Right renal pelvis (tissue), 4 donors: ENCODE measurements at places on chromosomes 1 and 21.
A peak's percentile ranks its signal among the peaks of the same experiment; 100 is the strongest.

DNA sequence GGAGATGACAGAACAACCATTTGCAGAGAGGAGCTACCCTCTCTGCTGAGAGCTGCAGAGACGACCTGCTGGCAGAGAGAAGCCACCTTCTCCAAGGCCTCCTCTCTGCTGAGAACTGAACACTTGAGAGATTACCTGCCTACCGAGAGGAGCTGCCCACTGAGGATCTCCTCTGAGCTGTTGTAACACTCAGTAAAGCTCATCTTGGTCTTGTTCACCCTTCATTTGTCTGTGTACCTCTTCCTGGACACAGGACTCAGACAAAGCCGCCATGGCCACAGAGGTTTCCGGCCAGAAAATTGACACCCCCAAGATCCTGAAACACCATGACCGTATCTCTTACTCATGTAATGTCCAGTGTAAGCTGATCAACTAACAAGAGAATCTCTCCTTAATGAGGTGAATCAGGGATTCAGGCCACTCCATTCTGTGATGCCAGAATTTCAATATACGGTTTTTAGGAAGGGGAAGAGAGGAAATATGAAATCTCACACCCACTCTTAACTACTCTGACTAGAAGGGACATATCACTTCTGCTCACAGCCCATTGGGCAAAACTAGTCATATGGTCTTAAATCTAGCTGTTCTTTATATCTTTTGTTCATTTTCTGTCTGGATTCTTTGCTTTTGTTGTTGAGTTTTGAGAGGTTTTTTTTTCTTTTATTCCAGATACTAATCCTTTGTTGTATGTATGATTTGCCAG is 83.8 kb downstream of the RHOU start:
- no peak for DNase-seq

- no peak for DNase-seq
Observed at GRCh38 chr21:16585896-16586295, 856.1 kb downstream of the USP25 start.

DNA sequence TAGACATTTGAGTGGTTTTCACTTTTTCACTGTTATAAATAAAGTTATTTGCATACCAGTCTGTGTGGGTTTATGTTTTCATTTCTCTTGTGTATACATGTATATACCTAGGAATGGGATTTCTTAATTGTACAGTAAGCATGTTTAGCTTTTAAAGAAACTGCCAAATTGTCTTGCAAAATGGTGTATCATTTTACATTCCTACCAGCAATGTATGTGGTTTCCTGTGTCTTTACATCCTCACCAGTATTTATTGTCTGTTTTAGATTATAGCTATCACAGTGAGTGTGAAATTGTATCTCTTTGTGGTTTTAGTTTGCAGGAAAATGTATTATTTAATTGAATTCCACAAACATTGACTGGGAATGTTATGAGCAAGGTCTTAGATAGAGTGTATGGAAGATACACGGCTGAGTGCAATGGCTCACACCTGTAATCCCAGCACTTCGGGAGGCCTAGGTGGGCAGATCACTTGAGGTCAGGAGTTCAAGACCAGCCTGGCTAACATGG is 57.3 kb downstream of the MACF1 start:
- no peak for DNase-seq

GRCh38 chr1:244585867-244586266 is 67.1 kb upstream of the DESI2 start:
- DNase-seq: no peak

DNA sequence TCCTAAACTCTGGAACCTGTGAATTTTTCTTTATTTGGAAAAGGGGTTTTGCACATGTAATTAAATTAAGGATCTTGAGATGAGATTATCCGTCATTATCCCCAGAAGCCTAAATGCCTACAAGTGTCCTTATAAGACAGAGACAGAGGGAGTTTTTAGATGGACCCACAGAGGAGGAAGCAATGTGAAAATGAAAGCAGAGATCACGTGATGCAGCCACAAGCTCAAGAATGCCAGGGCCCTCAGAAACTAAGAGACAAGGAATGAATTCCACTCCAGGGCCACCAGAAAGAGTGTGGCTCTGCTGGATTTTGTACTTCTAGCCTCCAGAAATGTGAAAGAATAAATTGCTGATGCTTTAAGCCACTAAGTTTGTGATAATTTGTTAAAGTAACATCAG is 183.6 kb upstream of the UBE2U start:
- DNase-seq: no peak

DNA sequence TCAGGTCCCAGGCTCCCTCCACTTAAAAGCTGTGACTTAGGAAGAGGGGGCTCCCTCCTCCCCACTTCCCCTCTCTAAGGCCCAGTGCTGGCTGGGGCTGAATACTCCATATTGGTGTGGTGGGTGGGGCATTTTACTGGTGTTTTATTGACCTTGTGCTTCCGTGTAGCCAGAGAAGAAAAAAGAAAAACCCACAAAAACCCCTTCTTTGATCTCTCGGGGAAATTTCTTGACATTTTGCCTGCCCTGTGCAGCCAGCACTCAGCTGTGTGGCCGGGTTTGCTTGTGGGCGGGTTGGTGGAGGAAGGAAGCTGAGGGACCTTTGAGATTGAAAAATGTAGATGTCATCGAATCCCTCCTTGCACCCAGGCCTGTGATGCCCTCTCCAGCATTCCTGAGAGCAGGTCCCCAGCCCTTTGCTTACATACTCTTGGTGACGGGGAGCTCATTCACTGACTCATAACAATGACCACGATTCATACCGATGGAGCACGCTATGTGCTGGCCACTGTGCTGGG is 24.8 kb downstream of the TNFRSF8 start:
- no peak for DNase-seq

DNA sequence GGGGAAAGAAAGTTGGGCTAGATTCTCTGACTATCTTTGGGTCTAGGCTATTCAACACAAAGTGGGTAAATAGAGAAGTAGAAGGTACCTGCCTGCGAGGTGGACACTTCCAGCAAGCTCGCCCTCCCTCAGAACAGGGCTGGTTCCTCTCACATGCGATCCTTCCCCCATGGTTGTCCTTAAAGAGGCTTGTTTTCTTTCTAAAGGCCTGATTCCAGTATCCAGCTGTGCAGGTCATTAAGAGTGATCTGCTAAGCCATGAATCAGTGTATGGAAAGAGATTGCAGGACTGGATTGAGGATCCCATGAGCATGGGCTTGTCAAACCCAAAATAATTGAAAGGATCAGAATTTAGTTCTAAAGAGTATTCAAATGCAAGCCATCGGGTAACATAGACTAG is 189.0 kb downstream of the URB2 start:
- no peak for DNase-seq

- no peak for DNase-seq
Observed at GRCh38 chr1:26912147-26912490, 1.7 kb downstream of the NR0B2 start.

DNA sequence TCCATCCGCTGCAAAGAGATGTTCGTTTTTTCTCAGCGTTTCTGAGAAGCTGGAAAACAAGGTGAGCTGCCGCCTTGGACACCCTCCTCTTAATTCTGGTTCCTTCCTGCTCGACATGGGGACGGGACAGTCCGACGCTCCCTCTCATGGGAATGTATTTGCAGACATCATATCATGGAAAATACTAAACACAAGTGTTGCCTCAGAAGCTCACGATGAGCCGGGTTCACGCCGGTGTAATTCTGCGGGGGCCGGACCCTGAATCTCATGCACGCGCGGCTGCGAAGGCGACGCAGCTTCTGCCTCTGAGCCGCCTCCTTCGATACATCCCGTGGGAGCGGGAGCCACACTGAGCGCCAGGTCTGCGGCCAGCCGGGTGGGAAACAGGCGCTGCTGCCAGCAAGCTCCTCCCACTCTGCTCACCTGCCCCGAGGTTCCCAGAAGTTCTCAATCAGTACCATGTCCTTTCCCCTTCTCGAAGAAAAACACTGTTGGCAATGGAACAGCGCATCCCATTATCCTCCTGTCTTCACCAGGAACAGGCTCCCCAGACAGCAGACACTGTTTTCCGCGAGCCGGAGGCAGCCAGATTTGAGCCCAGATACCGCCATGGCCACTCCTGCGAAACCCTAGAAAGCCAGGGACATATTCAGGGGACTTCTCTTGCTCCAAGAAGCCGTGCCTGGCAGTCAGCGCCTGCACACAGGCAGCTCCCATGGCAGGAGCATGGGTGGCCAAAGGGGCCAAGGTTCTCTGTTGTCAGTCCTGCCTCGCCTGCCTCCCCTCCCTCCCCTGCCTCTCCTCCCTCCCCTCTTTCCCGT is 98.0 kb downstream of the WDR4 start:
- peak; percentile 9 for DNase-seq

GRCh38 chr1:65477414-65478378 is 57.2 kb downstream of the LEPR start:
- DNase-seq: no peak

DNA sequence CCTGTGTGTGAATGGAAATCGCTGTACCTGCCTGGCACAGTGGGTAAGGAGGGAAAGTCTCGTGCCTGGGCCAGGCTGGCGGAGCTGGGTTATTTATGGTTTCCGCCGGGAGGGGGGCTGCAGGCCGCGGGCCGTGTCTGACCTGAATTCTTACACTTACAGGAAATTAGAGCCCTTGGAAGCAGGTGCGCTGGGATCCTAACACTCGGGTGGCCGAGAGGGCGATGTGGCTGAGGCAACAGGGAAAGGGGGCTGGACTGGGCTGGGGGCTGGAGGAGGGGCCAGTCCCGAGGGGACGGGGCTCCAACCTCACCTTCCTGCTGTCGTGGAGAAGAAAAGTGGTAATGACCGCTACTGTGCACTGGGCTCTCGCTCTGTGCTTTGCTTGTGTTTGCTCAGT is 109.4 kb upstream of the WNT4 start:
- DNase-seq: no peak

- DNase-seq: no peak
Observed at GRCh38 chr1:159900086-159900680, at the start of gene CFAP45. CFAP45 (minus strand) TSS chr1:159900165; CDS start chr1:159900098, 67 bp downstream.

DNA sequence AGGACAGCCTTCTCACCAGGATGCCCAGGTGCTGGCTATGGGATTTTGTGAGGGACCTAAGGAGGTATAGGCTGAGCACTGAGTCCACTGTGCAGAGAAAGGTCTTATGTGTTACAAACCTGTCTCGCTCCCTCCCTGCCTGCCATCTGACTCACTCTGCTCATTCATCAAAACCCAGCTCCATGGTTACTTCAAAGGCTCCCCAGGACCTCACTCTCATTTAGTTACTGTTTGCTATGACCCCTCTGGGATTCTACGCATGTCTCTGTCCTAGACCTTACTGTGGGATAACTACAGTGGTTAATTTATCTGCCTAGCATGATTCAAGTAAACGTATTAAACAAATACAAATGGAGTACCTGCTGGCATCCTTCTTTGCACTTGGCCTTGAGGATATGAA is 211.6 kb upstream of the KIAA0040 start:
- no peak for DNase-seq

- no peak for DNase-seq
Observed at GRCh38 chr21:45094412-45094811, 20.0 kb downstream of the ADARB1 start.

DNA sequence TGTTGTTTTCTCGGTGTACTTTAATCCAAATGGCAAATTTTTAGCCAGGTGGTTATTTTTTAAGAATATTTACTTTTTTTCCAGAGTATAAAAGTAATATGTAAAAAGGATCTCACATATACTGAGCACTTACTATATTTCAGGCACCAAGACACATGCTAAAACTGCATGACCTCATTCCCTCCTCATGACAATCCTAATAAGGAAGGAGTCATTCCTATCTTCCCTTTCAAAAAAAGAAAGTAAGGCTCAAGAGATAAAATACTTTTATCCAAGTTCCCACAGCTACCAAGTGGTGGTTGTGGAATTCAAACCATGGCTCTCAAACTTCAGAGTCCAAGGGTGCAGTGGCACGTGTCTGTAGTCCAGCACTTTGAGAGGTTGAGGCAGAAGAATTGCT is 19.4 kb downstream of the ATP2B4 start:
- DNase-seq: no peak

DNA sequence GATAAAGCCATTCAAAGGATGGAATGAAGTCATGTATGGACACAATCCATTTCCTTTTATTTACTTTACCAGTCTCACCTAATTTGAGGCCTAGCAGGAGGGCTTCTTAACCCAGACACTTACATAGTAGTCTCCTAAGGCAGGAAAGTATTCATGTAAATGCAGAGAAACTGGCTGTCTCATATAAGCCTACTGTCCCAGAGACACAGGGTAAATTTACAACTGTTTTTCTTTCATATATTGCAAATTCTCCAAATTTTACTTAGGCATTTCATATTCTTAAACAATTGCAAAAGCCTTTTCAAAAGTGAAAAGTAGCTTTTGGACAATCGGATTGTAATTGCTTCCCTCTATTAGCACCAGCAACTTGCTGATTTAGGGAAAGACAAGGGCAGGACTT is 29.9 kb downstream of the SPAG17 start:
- DNase-seq: no peak

- DNase-seq: no peak
Observed at GRCh38 chr1:92820551-92820950, 11.3 kb upstream of the RPL5 start.

GRCh38 chr1:66084442-66084841 is 291.7 kb downstream of the PDE4B start:
- DNase-seq: no peak

DNA sequence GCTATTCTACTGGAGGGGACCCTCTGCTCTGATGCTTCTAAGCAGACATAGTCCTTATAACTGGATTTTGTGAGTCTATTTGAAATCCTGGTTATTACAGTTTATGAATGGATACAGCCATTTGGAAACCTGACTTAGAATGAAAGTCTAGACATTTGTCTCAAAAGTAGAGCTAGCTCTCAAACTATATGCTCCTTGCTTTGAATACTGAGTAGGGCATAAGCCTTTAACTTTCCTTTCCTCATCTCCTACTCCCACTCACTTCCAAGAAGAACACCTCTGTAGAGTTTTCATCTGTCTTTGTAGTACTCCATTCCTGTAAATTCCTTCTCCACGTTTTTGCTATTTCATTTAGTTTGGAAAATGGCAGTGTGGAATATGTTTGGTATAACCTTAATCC is 9.0 kb upstream of the ARID1A start:
- no peak for DNase-seq

DNA sequence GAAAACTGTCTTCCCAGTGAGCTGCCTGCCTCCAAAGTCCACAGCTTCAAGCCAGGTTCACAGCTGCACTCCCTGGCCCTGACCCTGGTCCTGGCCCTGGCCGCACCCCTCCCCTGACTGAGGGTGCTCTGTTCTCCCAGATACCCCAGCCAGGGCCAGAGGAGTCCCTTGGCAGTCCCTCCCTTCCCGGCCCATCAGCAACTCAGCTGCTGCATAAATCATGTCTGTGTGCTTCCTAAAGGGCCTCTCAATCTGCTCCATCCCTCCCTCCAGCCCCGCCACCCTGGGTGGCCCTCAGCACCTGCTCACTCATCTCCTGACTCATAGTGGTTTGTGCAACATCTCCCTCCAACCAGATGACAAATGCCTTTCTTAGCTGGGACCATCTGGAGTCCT is 24.8 kb upstream of the C1orf174 start:
- no peak for DNase-seq

GRCh38 chr1:18640228-18641004 is 9.8 kb downstream of the PAX7 start:
- DNase-seq: no peak

DNA sequence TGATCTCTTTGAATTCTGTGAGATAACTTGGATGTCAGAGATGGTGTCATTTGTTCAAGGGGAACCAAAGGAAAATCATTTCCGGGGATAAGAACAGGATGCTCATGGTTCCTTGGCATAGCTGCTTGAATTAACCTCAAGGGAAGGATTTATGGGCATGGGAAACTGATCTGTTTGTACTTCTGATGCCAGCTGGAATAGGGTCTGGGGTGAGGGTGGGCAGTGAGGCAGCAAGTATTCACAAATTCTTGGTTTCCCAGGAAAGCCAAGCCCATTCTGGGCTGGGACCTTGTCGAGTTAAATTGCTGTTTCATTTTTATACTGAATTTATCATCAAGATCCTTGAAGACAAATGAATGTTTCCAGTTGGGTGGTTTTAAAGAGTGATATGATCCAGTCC is 14.1 kb downstream of the INTS3 start:
- DNase-seq: no peak
